RKO (cell line): ENCODE measurements at places on chromosomes 12 and 14.

DNA sequence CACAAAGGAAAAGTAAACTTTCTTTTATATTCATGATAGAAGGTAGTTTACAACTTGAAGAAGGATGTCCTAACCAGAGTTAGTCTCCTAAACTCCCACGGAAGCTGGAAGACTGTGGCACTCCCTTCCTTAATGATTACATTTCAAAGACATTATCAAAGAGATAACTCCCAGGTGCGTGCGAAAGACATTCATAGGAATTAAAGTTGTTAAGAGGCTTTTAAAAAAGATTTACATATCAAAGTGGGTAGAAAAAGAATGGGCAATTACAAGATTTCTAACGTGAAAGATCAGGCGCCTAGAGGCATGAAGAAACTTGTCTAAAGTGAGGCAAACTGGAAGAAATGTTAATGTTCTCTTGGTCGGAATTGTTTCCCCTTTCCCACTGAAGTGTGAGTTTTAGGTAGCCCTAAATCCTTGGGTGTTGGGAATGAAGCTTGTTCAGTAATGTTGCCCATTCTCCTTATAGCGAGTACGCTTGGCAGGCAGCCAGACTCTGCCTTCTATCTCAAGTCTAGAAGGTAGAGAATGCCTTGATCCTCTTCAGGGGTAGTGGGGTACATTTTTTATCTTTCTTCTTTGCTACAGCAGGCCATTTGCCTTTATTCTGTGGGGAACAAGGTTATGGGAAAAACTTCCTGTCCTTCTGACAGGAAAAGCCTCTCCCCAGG is 642.0 kb downstream of the SLC6A15 start:
- no peak for DNase-seq

- DNase-seq = no peak
Measured at GRCh38 chr12:79048962-79049361, 184.4 kb downstream of the SYT1 start.

DNA sequence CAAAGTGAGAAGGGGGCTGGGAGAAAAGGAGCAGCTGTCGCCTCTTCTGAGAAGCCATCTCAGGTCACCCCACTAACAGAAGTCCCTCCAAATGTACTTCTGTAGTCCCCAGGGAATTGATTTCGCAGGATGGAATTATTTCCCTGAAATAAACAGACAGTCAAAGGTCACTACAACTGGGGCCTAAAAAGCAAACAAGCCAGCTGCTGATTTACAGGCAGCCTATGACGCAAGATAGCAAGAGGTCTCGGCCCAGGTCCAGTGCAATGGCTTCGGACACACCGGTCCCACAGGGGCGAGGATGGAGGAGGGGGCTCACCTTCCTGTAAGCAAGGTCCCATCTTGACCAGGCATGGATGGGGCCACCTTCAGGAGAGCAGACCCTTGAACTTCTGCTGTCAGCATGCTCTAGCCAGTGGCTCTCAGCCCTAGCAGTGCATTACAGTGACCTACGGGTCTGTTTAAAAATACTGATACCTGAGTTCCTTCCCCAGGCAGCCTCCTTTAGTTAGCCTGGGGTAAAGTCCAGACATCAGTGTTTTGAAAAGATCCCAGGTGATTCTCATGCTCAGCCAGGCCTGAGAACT is 18.1 kb downstream of the NUAK1 start:
- DNase-seq = no peak

DNA sequence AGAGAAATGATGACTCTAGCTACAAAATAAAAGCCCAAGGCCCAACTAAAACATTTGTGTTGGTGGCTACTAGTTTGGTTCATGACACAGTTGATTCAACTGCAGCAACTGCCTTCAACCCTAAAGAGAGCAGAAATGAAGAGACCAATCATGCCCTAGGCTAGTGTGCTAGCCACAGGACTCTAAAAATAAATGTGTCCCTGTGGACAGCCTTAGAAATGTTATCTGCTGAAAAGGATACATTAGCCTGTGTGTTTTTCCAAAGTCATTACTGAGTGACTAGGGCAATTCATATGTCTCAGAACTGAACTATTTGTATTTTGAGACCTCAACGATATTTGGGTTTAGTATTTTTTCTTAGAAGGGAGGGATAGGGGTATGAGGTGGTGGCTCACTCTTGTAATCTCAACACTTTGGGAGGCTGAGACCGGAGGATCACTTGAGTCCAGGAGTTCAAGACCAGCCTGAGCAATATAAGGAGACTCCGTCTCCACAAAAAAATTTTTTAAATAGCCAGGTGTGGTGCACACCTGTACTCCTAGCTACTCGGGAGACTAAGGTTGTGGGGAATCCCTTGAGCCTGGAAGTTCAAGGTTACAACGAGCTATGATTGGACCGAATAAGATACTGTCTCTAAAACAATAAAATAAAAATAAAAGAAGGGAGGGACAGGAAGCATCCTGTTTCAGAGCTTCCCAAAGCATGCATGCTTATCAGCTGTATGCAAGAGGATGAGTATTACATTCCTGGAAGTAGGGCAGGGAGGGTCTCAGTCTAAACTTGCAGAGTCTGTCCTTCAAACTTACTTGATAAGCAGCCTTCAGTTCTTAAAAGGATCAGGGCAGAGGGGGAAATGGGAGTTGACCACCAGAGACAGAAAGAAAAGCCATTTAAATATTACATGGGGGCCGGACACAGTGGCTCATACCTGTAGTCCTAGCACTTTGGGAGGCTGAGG is 29.6 kb upstream of the NAP1L1 start:
- no peak for DNase-seq

DNA sequence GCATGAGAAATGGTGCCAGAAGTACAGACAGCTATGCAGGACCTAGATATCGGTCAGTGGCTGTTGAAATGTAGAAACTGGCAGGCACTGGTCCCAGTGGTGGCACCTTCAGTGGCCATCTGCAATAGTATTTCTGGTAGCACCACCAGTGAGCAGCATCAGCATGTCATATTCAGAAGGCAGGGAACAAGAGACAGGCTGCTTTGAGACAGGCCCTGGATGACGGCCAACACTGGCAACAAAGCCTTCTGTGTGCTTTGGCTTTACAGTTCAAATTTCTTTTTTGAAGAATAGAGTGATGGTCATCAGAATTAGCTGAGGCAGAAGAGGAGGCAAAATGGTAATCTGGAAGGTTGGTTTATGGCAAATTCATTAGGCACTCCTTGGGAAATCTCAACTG is 273.4 kb upstream of the SLC16A7 start:
- DNase-seq = no peak

DNA sequence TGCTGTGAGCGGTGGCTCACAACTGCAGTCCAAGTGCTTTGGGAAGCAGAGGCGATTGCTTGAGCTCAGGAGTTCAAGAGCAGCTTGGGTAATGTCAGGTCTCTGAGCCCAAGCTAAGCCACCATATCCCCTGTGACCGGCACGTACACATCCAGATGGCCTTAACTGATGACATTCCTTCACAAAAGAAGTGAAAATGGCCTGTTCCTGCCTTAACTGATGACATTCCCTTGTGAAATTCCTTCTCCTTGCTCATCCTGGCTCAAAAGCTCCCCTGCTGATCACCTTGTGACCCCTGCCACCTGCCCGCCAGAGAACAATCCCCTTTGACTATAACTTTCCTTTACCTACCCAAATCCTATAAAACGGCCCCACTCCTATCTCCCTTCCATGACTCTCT is 48.6 kb downstream of the SLC25A47 start:
- no peak for DNase-seq

DNA sequence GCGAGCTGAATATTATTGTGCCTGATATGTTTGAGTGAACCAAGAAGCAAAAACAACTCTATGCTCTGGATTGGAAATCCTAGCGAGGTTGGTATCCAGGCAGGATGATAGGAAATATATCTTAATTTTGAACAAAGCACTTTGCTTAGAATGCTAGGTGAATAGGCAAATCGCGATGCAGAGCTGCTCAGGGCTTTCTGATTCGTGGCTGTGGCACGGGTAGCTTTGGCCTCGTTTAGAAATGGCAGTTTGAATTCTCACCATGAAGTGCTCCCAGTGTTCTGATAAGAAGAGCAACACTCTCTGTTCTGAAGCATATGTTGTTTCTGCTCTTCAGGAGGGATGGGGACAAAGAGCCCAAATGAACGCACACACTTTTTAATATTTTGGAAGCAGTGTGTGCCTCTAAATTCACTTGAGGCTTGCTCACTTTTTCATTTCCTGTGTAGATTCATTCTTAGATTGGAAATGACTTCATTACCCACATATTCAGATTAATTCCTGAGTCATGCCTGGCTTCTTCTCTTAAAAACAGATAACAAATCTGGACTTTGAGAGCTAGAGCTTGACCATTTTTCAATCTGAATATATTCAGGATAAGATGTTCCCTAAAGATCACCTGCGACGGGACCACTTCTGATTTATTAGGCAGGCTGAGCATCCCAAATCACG is 200.9 kb downstream of the RPAP3 start:
- DNase-seq = peak; percentile 37

DNA sequence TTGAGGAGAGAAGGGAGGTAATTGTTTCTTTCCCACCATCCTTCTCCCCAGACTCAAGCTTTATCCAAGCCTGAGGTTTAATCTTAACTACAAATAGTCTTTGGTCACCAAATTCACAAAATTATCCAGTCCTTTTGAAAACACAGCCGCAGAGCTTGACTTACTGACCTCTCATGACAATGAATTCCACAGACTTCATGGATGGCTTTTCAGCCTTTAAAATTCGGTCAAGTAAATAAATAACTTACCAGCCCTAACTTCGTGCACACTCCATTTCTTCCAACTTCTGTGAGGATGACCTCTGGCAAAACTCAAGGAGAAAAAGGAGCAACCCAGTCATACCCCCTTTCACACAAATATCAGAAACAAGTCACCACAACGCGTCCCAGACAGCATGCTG is 137.0 kb upstream of the CDKN3 start:
- no peak for DNase-seq

DNA sequence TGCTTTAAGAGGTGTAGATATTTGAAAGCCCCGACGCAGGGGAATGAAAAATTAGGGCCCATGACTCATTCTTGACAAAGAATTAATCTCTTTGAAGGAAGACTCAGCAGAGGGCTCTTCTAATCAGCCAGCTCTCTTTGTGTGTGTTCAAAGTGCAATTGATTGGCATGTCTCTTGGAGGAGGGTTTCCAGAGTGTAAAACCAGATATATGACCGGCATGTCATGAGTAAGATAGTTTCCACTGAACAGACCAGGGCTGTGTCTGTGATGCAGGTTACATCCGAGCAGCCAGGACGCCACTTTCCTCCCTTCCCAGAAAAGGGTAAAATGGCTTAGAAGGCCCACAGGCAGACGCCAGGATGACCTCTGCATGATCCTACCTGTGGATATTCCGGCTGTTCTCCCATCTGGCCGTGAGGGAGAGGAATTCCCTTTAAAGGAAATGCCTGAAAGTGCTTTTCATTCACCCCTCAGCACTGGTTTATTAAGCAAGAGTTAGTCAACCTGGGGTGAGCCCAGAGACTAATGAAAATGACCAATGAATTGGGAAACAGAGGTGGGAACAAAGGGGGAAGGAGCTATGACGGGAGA is 7.2 kb upstream of the KRT75 start:
- peak; percentile 4 for DNase-seq

GRCh38 chr12:91772411-91772810 is 373.2 kb downstream of the BTG1 start:
- peak; percentile 9 for DNase-seq

DNA sequence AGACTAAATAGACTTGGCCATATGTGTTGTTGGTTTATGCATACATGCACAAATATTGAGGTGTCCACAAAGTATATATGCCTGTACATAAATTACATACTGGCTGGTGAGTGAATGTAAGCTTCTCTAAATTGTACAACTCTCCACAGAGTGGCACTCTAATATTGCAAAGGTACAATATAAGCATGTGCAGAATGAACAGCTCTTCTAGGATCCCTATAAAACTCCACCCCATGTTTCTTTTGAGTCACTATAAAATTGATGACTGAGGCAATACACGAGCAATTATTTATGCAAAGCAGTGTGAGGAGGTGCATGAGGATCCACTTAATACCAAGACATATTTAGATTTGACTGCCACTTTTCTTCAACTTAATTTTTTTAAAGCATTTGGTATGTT is 172.2 kb downstream of the NAV3 start:
- no peak for DNase-seq

DNA sequence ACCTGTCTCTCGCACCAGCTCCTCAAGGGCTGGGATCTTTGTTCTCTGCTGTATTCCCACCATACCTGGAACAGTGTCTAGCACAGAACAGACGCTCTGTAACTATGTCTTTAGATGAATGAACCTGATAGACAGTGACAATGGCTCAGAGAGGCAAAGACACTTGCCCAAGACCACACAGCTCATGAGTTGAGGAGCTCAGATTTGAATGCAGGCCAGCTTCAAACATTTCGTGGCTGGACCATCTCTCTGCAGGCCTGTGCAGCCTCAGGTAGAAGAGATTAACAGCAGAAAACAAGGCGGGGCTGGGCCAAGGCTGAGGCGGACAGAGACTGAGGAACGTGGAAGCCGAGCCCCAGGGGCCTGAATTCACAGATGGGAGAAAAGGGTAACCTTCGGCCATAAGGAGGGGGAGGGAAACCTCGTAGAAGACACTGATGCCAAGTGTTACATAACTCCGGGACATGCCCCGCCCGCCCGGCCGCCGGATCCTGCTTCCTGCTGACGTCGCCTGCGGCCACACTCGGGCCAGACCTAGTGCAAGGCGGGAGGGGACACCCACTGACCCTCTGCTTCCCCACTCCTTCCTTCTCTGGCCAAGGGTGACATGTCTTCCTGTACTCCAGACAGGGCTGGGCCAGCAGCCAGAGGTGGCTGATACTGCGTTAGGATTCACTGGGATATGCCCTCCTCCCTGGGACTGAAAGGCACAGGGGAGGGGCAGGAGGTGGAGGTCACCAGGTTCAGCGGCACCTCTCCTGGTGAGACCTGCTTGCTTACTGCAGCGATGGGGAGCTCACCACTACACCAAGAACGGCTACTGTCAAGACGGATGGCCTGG is 86.8 kb downstream of the RFLNA start:
- no peak for DNase-seq

DNA sequence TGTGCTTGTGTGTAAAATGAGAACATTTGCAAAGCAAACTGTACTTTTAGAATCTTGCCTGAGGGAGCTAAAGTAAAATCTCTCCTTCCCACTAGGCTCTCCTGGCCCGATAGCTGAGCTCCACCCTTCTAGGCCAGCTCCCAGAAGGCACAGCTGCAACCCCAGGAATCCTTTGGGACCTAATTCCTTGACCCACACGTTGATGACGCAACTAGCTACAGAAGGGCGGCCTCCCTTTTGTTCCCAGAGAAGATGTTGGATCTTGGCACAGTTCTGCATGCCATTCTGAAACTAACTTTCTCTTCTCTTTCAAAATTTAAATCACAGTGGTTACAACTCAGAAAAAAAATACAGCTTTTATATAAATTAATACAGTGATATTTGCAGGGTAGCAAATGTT is 268.1 kb downstream of the EGLN3 start:
- no peak for DNase-seq

DNA sequence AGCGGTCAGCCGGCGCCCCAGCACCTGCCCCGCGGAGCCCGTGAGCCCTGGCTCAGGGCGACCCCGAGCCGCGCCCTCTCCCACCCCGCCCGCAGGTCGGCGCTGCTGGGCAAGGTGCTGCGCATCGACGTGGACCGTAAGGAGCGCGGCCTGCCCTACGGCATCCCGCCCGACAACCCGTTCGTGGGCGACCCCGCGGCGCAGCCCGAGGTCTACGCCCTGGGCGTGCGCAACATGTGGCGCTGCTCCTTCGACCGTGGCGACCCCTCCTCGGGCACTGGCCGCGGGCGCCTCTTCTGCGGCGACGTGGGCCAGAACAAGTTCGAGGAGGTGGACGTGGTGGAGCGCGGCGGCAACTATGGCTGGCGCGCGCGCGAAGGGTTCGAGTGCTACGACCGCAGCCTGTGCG is 14.4 kb downstream of the HHIPL1 start:
- no peak for DNase-seq
